Kidney (tissue), 22 donors: ENCODE measurements at places on chromosomes 3 and 15. TPM values are rescaled to one million over a fixed set of nuclear protein-coding genes. Genes with fewer than 3 reads are reported as not detected.

- DNase-seq = no peak
Measured at GRCh38 chr3:28922376-28922775, 358.5 kb upstream of the RBMS3 start.

DNA sequence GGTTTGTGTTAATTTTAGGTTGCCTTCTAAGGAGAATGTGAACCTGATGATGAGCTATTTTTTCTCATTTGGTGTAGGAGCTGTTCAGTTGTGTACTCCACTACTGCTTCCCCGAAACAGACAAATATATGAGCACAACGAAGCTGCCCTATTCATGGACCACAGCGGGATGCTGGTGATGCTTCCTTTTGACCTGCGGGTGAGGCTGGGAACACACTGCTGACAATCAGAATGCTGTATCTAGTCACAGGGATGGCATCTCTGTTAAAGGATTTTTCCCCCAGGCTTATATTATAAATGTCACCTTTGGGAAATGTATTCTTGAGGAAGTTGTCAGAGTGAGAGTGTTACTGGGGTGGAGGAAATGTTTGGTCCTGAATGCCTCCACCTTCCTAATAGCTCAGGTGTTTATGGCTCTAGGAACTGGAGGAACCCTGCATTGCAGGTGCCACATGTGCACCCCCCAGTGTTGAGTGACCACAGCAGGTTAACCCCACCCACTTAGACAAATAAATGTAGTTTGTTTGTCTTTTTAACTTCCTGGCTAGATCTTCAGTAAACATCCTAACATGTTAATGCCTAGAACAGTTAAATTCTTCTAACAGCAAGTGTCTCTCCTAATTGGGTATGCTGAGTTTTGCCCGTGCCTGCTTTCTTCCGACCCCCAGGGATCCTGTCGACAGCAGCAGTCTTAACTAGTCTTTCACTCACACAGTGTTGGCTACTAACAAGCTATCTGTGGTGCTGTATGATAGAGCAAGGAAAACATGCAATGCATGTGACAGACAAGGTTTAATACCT, 35.7 kb downstream of the SRP14 start:
- DNase-seq = no peak

GRCh38 chr3:150220799-150221198, 187.3 kb upstream of the TSC22D2 start:
- no peak for DNase-seq

- peak; percentile 30 for DNase-seq
Measured at GRCh38 chr15:40342416-40343320, 1.9 kb upstream of the CCDC9B start.

GRCh38 chr3:73144828-73145227, 83.4 kb downstream of the EBLN2 start:
- no peak for DNase-seq

- DNase-seq = no peak
Measured at GRCh38 chr3:104245261-104245660, 1121.4 kb upstream of the ALCAM start.

- no peak for DNase-seq
Measured at GRCh38 chr3:133832802-133833144, 27.2 kb downstream of the SRPRB start.

DNA sequence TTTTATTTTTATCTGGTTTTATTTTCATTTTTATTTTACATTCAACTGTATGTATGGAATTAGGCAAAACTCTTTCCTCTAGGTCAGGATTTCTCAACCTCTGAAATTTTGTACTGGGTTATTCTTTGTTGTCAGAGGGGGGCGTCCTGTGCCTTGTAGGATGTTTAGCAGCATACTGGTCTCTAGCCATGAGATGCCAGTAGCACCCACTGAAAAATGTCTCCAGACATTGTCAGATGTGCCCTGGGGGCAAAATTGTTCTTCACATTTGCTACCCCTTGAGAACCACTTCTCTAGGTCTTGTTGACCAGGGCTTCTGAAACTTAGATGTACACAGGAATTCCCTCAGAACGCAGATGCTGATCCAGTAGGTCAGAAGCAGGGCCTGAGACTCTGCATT, 5.4 kb downstream of the CHRNA5 start:
- DNase-seq = no peak

Gene INSYN1
- polyA plus RNA-seq = 39.6 TPM

Gene APPL1
- polyA plus RNA-seq = 9.5 TPM
